ENCODE measurements at places on chromosomes 7 and 10.

DNA sequence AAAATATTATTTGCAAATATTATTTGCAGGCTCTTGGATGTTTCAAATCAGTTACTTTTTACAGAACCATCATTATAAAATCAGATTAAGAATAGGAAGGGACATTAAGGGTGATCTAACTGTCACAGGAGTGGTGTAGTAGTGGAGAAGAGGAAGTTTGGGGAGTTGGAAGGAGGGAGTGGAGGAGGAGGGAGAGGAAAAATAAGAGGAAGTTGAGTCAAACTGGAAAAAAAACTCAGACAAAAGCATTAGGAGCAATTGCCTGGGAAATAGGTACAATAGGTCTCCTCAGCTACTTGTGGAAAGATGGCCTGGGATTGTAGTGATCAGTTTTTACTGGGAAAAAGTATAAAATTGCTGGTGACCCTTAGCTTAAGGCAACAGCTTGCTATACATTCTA lies 77.7 kb upstream of the GPR37 start:
- no peak for DNase-seq

DNA sequence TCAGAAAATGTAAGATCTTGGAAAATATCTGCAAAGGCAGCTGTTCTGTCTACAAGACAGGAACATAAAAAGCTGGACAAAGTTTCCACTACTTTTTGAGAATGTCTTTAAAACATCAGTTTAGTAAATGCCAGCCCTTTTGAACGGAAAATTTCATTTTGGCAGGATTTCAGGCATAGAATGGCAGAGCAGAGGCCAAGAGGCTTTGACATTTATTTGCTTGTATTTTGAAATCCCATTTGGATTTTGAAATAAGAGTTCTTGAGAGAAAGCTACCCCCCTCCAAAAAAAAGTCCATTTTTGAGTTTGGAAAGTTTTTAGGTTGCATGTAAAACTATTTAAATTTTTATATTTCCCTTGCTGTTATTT lies 3.1 kb upstream of the ETV1 start:
- no peak for DNase-seq

DNA sequence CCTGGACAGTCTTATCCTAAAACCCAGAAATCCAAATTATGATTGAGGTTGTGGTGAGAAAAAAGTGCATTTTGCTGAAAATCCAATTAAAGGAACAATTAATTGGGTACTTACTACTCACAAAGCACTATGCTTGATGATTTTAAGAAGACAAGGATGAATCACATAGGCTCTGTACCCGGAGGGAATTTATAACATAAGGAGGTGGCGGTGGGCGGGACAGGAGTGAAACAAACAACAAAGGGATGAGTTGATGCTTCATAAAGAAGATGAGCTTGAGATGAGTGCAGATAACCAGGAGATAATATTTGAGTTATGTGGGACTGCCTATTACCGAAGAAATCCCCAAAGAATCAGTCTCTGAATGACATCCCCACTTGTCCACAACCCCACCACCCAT lies 171.1 kb upstream of the FZD8 start:
- no peak for DNase-seq

GRCh38 chr10:71795248-71795647 lies 21.9 kb upstream of the VSIR start:
- DNase-seq = no peak

- no peak for DNase-seq
Measured at GRCh38 chr10:110355922-110356627, 51.4 kb upstream of the SMNDC1 start.

All from glutamatergic neuron (in vitro differentiated cells).